ENCODE measurements at places on chromosomes 5 and 9.

DNA sequence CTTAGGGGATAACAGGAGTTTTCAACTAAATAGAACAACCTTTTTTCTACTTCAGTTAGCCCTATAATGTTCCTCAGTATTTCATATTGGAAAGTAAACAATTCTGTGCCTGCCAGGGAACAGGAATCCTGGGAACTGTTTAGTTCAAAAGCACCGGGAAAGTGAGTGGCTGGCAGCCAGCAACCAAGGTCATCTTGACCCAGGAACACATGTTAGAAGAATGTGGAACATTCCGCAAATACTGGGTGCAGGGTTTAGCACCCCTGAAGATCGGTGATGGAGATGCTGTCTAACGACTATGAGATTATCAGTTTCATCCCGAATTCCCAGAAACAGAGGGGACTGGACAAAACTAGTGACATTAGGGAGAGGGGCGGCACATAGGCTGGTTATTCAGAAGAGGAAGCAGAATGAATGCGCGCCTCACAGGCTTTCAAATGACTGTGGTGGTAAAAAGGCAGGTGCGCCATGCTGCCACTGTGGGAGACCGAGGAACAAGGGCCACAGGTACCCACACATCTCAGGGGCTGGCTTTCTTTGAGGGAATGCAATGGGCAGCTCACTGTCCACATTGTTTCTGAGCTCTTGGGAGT is 51.2 kb downstream of the IPPK start:
- no peak for DNase-seq

DNA sequence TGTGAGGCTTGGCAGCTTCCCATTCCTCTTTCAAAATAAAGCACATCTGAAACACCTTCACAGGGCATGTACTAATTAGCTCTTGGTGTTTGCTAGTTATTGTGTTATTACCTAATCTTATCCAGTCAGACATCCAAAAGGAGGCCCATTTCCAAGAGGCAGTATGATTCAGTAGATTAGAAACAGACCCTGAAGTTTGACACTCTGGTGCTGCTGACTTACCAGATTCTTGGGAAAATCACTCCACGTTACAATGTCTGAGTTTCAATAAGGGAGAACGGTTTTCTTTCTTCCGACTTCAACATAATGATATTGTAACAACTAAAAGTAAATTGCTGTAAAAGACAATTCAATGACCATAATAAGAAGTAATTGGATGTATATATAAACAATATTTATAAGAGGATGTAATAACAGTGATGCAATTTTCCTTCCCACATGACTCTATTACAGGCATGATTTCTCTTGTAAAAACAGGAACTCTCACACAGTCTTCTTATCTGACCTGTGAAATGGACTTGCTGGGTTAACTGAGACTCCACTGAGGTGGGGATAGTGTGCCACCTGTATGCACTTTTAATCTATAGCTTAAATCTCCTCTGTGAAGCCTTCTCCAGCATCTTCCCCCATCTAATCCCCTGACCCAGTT is 181.3 kb upstream of the ELL2 start:
- no peak for DNase-seq

- DNase-seq = no peak
Observed at GRCh38 chr5:67176936-67177335, 19.7 kb downstream of the CD180 start.

GRCh38 chr9:87530716-87531115 is 33.0 kb downstream of the DAPK1 start:
- DNase-seq = no peak

- DNase-seq = no peak
Observed at GRCh38 chr9:77933019-77933418, 98.6 kb downstream of the GNAQ start.

DNA sequence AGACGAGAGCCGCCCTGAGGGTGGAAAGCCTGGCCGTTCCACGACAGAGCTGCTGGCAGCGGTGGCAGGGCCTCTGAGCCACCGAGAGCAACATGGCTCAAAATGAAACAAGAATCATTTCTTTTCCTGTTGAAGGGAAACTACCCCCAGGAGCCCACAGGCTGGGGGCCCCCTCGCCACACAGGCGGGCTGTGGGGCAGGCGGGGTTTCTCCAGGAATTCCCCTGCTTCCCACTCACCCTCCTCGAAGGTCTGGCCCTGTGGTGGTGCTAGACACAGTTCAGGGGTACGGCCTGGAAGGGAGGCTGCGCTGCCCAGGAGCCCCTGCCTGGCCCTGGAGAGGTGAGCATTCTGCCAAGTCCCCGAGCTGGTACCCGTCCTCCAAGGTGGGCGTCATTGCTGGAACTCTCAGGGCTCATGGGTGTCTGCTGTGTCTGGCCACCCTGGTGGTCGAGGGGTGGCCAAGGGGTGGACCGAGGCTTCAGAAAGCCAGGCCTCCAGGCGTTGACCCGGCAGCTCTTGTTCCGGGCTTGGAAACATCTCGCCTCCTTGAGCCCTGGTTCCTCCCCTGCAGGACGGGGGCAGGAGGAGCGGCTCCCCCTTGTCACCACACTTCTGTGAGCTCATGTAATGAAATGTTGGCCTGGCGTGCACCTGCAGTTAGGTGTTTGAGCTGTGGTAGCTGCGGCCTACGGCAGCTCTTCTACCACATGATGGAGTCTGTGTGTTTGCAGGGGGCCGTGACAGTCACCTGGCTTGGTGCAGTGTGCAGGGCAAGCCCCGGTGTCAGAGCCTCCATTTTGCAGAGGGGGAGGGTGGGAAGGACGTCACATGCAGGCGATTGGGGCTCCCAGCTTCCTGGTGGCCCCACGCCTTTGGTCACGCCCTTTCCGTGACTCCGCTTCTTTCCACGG is 65.3 kb downstream of the RXRA start:
- no peak for DNase-seq

GRCh38 chr5:179819296-179820126 is 1.2 kb upstream of the SQSTM1 start:
- no peak for DNase-seq

GRCh38 chr9:74742792-74743730 is 144.7 kb downstream of the TRPM6 start:
- DNase-seq = no peak

DNA sequence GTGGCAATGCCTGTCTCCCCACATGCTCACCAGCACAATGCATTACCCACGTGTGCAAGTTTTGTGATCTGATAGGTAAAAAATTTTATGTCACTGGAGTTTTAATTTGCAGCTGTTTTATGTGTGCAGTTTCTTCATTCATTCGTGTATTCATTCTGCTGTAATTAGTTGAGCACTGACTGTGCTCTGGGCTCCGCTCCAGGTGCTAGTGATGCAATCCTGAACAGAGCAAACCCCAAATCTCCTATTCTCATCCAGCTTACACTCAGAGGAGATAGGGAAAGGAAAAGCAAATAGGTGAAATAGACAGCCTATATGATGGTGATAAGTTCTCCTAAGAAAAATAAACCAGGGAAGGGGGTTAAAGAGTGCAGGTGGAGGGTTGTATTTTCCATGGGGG is 148.4 kb downstream of the TENT4A start:
- no peak for DNase-seq

- DNase-seq = no peak
Observed at GRCh38 chr9:98191671-98192502, 550 bp downstream of the CORO2A start.

GRCh38 chr5:31186672-31187267 is 6.7 kb upstream of the CDH6 start:
- no peak for DNase-seq

DNA sequence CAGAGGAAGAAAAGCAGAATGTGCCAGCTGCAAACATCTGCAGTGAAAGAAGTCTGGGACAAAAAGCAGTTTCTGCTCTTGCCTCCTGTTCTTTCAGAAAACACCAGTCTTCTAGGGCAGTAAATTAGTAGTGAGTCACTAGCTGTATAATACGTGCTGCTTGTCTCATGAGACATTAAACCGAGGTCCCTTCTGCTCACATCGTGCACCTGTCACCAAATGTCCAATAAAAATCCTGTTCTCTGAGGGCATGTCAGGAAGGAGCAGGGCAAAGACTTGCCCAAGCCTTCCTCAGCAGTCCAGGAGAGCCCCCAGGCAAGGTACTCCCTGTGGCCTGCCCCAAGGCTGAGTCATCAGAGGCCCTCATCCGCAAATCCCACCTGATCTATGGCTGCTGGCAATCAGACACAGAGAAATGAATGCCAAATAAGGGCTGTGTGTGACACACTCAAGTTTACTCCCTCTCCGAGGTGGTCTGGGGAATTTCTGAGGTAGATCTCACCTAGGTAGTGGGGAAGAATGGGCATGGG is 255.3 kb upstream of the SMARCA2 start:
- DNase-seq = no peak

DNA sequence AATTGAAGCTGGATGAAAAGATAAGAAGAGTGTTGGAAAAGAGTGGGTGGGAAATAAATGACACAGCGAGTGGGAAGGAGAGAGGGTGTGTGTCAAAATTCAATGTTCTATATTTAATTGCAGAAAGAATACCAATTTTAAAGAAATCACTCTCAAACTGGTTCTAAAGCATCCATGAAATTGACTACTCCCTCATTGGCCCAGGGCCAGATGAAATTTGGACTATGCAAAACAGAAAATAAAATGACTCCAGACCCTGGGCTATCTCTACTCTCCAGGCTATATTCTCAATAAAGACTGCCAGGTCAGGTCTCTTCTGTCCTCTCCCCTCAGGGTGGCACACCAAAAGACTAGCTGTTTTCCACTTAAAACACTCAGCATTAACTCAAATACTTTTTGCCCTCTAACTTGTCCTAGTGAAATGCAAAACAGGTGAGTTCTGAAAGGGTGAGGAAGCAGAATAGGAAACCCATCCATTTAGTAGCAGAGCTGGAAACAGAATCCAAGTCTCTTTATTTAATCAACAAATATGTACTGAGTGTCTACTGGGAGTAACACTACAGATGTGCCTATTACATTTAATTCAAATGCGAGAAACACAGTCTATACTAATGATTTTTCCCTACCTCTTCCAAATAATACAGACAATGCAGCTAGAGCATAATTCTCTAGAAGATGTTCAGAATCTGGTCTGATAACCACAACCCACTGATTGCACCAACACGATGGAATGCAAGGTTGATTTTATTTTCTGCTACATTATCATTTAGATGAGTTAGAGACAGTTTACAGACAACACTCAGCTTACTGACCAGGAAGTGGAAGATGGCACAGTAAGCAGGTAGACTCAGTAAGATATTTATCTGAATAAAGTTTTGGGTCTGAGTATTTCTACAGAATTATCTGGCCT is 42.1 kb downstream of the EFCAB9 start:
- no peak for DNase-seq

- DNase-seq = no peak
Observed at GRCh38 chr5:115977096-115977495, 14.8 kb downstream of the LVRN start.

DNA sequence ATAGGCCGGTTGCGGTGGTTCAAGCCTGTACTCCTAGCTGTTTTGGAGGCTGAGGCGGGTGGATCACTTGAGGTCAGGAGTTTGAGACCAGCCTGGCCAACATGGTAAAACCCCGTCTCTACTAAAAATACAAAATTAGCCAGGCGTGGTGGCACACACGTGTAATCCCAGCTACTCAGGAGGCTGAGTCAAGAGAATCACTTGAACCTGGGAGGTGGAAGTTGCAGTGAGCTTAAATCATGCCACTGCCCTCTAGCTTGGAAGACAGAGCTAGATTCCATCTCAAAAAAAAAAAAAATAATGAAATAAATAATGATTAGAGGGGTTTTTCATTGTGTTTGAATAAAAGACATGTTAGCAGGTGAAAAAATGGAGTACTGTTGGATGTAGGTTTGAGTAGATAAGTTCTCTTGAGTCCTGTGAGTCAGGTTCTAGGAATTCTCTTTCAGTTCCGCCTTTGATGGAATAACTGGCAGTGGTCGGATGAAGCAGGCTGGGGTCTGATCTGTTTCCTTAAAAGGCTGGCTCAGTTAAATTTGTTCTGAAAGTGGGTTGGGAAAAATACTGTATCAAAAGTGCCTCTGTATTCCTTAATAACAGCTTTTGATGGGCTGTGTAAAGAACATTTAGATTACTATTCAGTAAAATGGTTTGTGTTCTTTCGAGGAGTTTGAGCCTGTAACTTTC is 73.2 kb downstream of the AOPEP start:
- DNase-seq = no peak

DNA sequence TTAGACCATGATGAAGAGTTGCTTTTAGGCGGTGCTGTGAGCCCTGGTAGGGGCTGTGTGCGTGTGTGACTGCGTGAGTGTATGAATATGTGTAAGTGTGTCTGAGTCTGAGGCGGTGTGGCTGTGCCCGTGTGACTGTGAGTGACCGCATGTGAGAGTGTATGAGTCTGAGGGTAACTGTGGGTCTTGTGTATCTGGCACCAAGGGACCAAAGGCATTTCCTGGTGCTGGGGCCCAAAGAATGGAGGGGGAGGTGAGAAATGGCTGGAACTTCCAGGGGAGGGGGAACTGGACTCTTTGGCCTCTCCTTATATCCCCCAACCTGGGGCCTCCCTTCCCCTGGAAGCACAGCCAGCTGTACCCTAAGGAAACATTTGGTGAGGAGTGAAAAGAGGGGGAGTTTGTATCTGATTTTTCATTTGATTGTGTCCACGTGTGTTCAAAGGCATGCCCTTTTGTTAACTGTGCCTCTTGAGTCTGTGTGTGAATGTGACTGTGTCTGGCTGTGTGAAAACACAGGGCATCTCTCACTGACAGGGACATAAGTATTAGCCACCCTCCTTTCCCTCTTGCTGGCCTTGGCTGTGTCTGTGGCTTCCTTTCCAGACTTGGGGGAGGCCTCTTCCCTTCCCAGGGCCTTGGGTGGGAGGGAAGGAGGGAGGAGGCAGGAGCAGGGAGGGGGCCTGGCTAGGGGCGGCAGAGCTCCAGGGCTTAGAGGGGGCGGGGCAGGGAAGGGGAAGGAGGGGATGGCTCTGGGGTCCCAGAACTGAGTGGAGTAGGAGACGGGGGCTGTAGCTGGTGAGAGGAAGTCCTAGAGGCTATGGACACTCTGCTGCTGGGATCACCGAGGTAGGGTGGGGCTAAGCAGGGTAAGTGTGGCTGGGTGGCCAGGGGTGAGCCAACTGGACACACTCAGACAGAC is 1.4 kb downstream of the IL11RA start:
- DNase-seq = peak; percentile 37

GRCh38 chr5:24235946-24236345 is 408.8 kb downstream of the CDH10 start:
- DNase-seq = no peak

DNA sequence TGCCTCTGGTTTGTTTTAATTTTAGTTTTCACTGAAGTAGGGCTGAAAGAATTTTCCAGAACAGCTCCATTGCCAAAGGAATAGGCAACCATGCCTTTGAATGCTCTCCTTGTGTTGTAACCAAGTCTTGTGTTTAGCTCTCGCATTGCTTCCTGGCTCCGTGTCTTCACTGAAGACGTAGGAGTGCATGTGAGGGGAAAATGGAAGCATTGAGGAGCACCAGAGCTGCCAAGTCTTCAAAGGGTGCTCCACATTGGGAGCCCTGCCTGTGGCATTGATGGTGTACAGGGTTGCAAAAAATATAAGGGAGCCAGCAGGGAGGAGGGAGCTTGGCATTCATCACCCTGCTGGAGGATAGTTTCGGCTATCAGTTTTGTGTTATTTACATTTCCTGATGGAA is 86.6 kb downstream of the NTRK2 start:
- DNase-seq = no peak

GRCh38 chr5:132222649-132223038 is 5.0 kb downstream of the P4HA2 start:
- DNase-seq = no peak

GRCh38 chr9:19649336-19650041 is 139.3 kb downstream of the SLC24A2 start:
- DNase-seq = no peak
